ENCODE measurements at places on chromosomes 16 and 17.

DNA sequence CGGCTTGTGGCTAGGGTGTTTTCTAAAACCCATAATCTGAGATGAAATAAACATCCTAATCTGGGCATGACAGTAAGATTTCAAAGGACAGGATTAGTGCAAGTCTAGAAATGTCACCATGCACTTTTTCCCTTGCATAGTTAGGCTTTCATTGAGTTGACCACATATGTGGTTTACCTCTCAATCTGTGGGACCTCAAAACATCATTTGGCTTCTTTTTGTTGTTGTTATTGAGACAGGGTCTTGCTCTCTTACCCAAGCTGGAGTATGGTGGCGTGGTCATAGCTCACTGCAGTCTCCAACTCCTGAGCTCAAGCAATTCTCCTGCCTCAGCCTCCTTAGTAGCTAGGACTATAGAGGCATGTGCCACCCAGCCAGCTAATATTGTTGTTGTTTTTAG is 197.8 kb downstream of the CEP112 start:
- DNase-seq: no peak

GRCh38 chr16:10992797-10993196 is 48.4 kb downstream of the CLEC16A start:
- no peak for DNase-seq

DNA sequence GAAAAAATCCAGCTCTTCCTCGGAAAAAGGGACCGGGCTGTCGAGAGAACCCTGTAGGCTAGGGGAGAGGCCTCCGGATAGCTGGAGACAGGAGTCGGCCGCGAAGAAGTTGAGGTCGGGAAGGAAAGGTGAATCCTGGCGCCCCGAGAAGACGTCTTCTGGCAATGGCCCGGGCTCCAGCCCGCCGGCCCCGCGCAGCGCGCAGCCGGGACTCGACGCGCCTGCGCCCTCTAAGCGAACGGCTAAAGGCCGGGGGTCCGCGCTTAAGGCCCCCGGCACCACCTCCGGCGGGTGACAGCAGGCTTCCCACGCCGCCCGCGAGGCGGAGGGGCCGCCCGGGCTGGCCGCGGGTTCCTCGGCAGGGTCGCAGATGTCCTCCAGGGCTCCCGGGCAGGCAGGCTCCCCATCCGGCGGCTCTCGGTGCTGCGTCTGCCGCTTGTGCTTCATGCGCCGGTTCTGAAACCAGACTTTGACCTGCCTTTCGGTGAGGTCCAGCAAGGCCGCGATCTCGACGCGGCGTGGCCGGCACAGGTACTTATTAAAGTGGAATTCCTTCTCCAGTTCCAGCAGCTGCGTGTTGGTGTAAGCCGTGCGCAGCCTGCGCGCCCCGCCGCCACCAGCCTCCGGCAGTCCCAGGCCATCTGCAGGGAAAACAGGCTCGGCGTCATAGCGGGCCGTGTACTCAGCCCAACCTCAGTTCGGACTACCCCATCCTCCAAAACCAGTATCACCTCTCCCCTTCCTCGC is 1.6 kb downstream of the HOXB2 start:
- peak; percentile 21 for DNase-seq

DNA sequence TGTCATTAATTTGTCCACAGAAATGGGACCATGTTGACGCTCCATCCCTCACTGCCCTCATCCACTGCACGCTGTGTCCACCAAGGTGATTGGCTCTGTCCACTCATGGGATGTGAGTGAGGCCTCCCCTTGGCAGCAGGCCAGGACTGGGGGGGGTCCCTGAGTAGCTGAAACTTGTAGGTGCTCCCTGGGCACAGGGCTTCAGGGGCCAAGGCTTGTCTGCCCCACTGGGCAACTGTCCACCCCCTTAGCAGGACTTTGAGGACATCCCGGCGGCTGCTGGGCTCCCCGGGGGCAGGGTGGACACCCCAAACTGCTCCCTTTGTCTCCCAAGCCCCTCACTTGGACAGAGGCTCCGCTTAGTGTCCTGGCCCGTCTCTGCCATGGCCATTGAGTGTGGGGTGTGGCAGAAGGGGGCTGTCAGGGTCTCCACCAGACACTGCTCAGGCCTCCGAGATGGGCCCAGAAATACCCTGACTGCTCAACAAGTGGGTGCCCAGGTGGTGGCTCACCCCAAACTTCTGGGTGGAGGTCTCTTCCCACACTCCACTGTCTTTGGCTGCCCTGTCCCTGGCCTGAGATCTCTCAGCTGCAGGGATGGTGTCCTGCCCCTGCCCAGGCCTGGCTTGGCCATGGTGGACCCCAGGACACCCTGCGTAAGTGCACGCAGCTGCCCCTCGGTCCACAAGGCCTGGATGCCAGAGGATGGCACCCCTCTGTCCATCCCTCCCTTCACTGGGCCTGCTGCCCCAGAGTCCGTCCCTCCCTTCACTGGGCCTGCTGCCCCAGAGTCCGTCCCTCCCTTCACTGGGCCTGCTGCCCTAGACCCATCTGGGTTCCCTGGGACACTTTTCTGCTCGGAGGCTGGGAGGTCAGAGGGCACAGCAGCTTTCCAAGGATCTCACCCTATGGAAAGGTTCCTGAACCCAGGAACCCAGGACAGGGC is 2.9 kb upstream of the RAB40C start:
- DNase-seq: no peak

DNA sequence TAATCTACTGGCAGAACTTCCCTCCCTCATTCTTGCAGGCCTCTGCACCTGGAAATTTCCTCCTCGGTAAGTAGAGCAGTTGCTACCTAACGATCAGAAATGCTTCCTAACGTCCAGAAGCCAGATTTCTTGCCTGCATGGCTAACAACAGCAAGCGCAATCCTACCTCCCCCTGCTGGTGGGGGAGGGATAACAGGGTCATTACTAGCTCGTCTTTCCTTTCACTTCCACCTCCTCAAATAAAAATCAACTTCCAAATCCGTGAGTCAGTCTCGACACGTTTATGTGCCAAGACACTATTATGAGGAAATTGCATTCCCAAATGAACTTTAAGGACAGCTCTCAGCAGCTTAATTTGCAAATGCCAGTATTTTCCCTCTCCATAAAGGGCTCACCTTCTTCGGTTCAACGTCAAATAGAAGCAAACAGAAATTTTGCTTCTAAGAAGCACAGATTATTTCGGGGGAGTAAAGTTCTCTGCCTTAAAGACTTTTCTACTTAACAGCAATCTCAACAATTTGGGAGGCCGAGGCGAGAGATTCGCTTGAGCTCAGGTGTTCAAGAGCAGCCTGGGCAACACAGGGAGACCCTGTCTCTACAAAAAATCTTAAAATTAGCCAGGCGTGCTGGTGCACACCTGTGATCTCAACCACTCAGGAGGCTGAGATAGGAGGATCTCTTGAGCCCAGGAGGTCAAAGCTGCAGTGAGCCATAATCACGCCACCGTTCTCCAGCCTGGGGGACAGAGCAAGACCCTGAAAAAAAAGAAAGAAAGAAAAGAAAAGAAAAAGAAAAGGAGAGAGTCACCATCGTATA is 188.6 kb upstream of the PSMD7 start:
- DNase-seq: no peak

GRCh38 chr17:41575336-41575735 is 3.5 kb upstream of the KRT9 start:
- DNase-seq: no peak

Measured in activated T-helper 1 cell treated with anti-CD3 and anti-CD28 coated beads, Interleukin-2, amount 50 U/mL, for 16 hours (primary cell).